Spinal cord (tissue), 10 donors: ENCODE measurements at places on chromosomes 7 and 10. TPM values are rescaled to one million over a fixed set of nuclear protein-coding genes. Genes with fewer than 3 reads are reported as not detected.

Gene GLI3
- 8.9 TPM for polyA plus RNA-seq

GRCh38 chr7:147540743-147541142 is 1049.8 kb upstream of the C7orf33 start:
- no peaks in the 10 kb centered on the region for H3K27me3 ChIP-seq
- no peak overlapping the region for H3K27ac ChIP-seq
- H3K4me3 ChIP-seq: no peak overlapping the region
- no peaks in the 10 kb centered on the region for H3K4me1 ChIP-seq
- no peak for DNase-seq

DNA sequence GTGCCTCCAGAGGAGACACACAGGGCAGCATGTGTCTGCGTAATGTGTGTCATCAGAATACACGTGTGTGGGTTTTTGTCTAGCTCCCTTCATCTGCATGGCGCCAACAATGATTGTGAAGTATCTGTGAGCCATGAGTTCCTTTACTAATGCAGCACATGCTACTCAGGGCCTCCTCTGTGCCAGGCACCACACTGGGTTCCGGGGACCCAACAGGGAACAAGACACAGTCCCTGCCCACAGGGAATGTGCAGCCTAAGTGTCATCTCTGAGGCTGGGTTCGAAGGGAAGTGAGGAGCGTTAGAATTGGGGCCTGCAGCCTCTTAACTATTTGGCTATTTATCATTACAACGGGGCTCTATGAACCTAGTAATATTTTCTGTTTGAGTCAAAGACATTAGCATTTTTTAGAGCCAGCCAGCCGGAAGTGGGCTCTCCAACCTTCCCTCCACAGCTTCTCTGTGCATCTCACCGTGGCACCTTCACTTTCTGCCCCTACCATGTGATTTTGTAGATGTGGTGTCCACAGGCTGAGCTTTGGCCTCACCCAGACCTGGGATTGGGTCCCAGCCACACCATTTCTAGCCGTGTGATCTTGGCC is 43.9 kb upstream of the SRGN start:
- no peaks in the 10 kb centered on the region for H3K27me3 ChIP-seq
- H3K4me3 ChIP-seq: no peak overlapping the region
- H3K4me1 ChIP-seq: no peaks in the 10 kb centered on the region
- H3K27ac ChIP-seq: no peak overlapping the region
- H3K36me3 ChIP-seq: no peaks in the 10 kb centered on the region
- no peak for DNase-seq

Gene CPA4
- polyA plus RNA-seq: 1.6 TPM

Gene ENKUR
- 13.6 TPM for polyA plus RNA-seq
